H1 (cell line): ENCODE measurements at places on chromosomes 5 and 9. TPM values are rescaled to one million over a fixed set of nuclear protein-coding genes. Genes with fewer than 3 reads are reported as not detected.

PCDHA1 gene
- 0.50 and 0.52 TPM in 2 replicates for total RNA-seq

PFN3 gene
- not detected in 2 replicates for total RNA-seq

FAM174A gene
- 3.6 and 3.9 TPM in 2 replicates for total RNA-seq

ARID3C gene
- not detected in 2 replicates for total RNA-seq

PCA3 gene
- not detected in 2 replicates for total RNA-seq

ANKRD34B gene
- 5.3 and 6.3 TPM in 2 replicates for total RNA-seq

FBXW11 gene
- 75.6 and 77.2 TPM in 2 replicates for total RNA-seq

HTR4 gene
- not detected in 2 replicates for total RNA-seq

GRCh38 chr9:112366591-112366990, 13.3 kb upstream of the HSDL2 start:
- peak; percentile 55 for DNase-seq
- H3K36me3 ChIP-seq = no peaks in the 10 kb centered on the region
- H3K4me1 ChIP-seq = no peaks in the 10 kb centered on the region
- no peaks in the 10 kb centered on the region for H3K27me3 ChIP-seq
- H3K4me3 ChIP-seq = no peak overlapping the region

DNA sequence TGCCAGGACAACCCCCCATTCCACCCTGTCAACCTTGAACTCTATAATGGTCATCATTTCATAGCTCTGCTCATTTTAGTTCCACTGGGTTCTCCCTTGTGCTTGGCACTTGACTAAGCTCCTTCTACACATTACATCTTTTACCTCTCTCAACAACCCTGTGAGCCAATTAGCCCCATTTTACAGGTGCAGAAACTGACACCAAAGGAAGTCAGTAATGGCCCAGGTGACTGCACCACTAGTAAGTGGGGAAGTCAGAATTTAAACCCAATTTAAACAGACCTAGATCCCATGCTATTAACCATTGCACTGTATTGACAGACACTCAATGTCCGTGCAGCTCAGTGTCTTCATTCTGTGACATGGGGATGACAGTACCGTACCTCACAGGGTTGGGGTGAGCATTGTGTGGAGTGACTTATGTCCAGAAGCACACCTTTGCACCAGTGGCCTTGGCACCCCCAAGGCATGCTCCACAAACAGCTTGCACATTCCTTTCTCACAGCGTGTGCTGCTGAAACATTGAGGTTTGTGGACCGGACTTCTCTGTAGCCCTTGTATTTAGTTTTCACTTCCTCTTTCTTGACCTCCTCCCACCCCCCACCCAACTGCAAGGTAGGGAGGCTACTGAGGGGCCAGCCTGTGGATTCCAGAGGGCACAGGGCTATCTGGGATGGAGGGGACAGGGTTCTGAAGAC, 23.1 kb downstream of the IRF1 start:
- no peak for DNase-seq
- H3K4me1 ChIP-seq = peaks cover 6% of the 10 kb centered on the region
- no peak overlapping the region for H3K4me3 ChIP-seq
- no peak overlapping the region for H3K27ac ChIP-seq
- H3K36me3 ChIP-seq = no peaks in the 10 kb centered on the region
- H3K27me3 ChIP-seq = no peaks in the 10 kb centered on the region

GRCh38 chr9:110936719-110937452, 101.4 kb downstream of the LPAR1 start:
- H3K4me3 ChIP-seq = no peak overlapping the region
- H3K27ac ChIP-seq = no peak overlapping the region
- H3K27me3 ChIP-seq = no peaks in the 10 kb centered on the region
- no peak for DNase-seq
- H3K4me1 ChIP-seq = no peaks in the 10 kb centered on the region
- no peaks in the 10 kb centered on the region for H3K36me3 ChIP-seq

DNA sequence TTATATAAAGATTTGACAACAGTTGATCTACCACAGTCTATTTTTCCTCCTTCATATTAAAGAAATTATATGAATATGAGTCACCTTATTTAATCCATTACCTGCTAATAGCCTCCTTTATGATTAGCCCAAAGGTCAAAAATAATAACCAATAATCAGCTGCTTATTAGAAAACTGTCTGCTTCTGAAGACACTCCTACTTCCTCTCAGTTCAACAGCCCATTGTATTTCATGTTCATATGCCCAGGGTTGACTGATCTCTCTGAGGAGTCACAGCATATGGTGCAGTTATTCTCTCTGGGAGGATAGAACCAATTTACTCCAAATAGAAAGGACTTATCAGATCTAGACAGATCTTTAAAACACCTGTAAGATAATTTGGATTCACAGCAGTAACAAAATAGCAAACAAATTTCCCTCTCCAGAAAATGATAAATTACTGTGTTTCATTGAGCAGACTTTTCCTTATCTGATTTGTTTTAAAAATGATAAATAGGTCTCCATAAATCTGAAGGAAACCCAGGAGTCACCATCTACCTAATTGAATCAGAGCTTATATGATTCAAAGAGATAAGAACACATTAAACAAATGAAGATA, 180.4 kb upstream of the ITGA1 start:
- H3K4me3 ChIP-seq = no peak overlapping the region
- no peak for DNase-seq
- no peak overlapping the region for H3K27ac ChIP-seq
- H3K4me1 ChIP-seq = no peaks in the 10 kb centered on the region
- no peaks in the 10 kb centered on the region for H3K36me3 ChIP-seq

GRCh38 chr5:72818866-72819534, 2.5 kb downstream of the TNPO1 start:
- no peaks in the 10 kb centered on the region for H3K36me3 ChIP-seq
- peak; percentile 31 for DNase-seq
- H3K27ac ChIP-seq = no peak overlapping the region
- H3K4me3 ChIP-seq = peak overlapping the region; percentile 17; the same call in 1 of the 2 replicates
- no peaks in the 10 kb centered on the region for H3K27me3 ChIP-seq
- H3K4me1 ChIP-seq = peaks cover 6% of the 10 kb centered on the region

DNA sequence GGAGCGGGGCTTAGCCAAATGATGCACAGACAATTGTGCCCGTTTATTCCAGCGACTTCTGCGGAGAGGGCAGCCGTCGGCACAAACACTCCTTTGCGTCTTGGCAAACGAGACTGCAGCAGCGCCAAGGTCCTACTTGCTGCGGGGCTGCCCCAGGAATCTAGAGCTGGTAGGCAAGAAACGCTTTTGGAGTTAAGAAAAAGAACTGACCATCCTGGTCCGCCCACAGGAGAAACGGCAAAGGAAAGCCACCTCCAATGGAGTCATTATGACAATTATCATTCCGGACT, 2.3 kb downstream of the RXFP3 start:
- no peak overlapping the region for H3K27ac ChIP-seq
- H3K36me3 ChIP-seq = no peaks in the 10 kb centered on the region
- H3K4me3 ChIP-seq = no peak overlapping the region
- no peak for DNase-seq
- H3K27me3 ChIP-seq = peaks cover 10% of the 10 kb centered on the region; the same call in 1 of the 2 replicates

GRCh38 chr5:174311121-174311520, 265.6 kb downstream of the NSG2 start:
- peaks cover 7% of the 10 kb centered on the region; the same call in 1 of the 2 replicates for H3K4me1 ChIP-seq
- no peak for DNase-seq
- H3K27ac ChIP-seq = no peak overlapping the region
- peak overlapping the region; percentile 68 for H3K4me3 ChIP-seq
- H3K36me3 ChIP-seq = no peaks in the 10 kb centered on the region

DNA sequence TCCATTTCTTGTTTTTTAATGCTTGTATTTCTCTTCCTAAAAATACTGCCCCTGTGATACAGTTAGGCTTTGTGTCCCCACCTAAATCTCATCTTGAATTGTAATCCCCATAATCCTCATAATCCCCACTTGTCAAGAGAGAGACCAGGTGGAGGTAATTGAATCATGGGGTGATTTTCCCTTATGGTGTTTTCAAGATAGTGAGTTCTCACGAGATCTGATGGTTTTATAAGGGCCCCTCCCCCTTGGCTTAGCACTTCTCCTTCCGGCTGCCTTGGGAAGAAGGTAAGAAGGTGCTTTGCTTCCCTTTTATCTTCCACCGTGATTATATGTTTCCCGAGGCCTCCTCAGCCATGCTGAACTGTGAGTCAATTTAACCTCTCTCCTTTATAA, 227.4 kb downstream of the MAN2A1 start:
- H3K4me3 ChIP-seq = no peak overlapping the region
- no peak for DNase-seq
- no peaks in the 10 kb centered on the region for H3K27me3 ChIP-seq
- no peaks in the 10 kb centered on the region for H3K36me3 ChIP-seq
- H3K27ac ChIP-seq = no peak overlapping the region

GRCh38 chr5:178361657-178362445, 129.2 kb upstream of the PHYKPL start:
- H3K4me1 ChIP-seq = peaks cover 8% of the 10 kb centered on the region
- H3K4me3 ChIP-seq = no peak overlapping the region
- H3K36me3 ChIP-seq = no peaks in the 10 kb centered on the region
- H3K27ac ChIP-seq = no peak overlapping the region

DNA sequence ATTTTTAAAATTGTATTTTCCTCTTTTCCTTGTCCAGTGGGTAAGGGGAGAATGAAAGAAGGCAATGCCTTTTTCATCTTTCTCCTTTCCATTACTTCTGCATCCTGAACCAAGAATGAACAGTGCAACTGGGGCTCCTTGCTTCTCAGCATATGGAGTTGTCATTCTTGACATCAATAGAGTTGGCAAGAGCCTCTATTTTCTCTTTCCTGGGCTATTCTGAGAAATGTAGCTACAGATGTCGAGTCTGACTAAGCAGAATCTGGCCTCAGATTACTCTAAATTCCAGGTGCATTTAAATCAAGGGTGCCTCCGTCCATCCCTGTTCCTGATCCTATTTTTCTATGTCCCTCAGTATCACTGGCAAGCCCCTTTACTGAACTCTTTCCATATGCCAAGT, 244.8 kb downstream of the GLIS3 start:
- H3K36me3 ChIP-seq = no peaks in the 10 kb centered on the region
- H3K4me1 ChIP-seq = no peaks in the 10 kb centered on the region
- no peak overlapping the region for H3K27ac ChIP-seq
- H3K27me3 ChIP-seq = no peaks in the 10 kb centered on the region
- no peak overlapping the region for H3K4me3 ChIP-seq
